ENCODE measurements at places on chromosomes 11 and 22.

DNA sequence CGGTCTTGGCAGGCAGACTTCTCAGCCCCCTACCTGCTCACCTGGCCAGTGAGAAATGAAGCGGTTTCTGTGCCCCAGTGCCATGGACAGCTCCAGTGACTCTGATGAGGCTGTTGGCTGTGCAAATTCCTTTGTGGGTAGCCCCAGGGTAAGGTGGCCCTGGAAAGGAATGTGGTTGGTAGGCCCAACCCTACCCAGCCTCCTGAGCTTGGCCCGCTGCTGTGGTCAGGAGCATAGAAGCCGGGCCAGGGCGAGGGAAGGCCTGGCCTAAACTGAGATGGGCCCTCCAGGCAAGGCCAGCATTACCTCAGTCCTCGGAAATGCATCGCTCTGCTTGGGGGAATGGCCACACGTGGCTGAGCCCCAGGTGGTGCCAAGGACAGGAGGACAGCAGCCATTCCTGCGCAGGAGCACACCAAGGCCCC lies 16.9 kb downstream of the DAGLA start:
- no peak for DNase-seq

GRCh38 chr22:31611061-31611760 lies 50.8 kb downstream of the PISD start:
- DNase-seq: no peak

GRCh38 chr11:64566042-64566914 lies 24.7 kb upstream of the SLC22A12 start:
- peak; percentile 58 for DNase-seq

DNA sequence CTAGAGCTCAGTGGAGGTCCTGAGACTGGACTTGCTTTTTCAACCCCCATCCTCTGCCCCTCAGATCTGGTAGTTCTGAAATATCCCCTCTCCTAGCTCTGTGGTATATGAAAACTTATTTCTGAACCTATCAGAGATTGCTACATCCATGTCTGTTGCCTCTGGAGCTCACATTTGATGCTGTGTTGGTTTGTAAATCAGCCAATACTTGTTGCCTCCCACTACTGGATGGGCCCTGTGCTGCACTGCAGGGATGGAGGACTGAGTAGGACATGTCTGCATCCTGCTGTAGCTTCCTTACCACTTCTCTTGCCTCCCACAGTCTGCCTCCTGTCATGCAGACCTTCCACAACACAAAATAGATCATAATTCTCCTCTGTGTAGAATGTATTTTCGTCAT lies 5.2 kb downstream of the OLFML1 start:
- DNase-seq: no peak

DNA sequence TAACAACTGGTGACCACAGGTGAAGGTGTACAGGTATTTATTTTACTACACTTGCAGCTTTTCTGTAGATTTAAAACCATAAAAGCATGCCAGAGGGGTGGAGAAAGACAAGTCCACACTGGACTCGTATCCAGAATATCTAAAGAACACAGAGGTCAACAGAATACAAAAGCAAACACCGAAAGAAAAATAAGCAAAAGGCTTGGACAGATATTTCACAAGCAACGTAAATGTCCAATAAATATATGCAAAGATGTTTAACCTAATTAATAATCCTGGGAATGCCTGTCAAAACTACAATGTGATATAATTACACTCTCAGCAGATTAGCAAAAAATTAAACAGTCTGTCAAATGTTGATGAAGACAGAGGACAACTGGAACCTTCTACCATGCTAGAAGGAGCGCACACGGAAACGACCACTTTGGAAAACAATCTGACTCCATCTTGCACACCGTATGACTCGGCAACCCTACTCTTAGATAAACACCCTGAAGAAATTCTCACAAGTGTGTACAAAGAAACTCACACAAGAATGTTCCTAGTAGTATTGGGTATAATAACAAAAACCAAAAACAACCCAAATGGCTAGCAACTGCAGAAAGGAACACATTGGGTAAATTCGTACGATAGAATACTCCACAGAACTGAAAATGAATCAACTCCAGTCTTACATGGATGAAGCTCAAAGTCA lies 27.2 kb downstream of the GNB1L start:
- DNase-seq: no peak

GRCh38 chr11:91927448-91927847 lies 297.2 kb upstream of the FAT3 start:
- no peak for DNase-seq

DNA sequence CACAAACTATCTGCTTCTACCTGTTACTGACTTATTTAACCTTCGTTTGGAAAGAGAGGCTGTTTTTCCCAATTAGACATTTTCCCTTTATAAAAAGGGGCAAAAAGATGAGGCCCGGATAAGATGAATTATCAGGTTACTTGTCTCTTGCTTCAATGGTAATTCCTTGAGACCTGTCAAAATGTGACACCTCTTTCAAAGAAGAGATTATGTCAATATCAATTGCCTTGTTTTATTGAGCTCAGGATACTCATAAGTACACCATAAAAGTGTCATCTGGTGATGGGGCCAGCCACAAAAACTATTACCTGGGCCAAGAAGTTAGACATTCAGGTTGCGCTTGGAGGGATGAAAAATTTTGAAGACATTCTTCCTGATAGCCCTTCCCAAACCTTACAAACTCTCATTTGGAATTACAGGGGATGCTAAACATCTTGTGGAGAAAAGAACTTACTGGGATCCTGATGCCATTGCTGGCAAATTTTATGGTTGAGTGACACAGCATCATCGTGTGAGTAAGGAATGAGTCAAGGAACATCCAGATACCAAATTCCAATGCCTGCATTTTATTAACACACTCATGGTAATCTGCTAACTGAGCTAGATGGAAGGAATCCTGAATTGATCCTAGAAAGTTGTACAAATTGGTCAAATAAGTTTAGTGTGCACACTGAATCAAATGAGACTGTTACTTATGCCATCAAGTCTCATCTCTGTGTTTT lies 1071.2 kb downstream of the LRRC4C start:
- no peak for DNase-seq

DNA sequence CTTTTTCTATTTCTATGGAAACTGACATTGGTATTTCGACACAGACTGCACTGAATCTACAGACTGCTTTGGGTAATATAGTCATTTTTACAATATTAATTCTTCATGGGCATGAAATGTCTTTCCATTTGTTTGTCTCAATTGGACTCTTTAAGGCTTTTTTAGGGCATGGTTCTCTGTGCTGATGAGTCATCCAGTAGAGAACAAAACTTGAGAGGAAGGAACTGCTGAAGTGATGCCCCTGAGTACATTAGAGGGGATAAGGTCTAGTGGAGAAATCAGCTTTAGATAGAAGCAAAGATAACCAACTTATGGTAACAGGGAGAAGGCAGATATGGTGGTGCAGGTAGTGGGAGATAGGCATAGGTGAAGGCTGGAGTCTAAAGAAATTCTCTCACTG lies 25.1 kb downstream of the TSG101 start:
- DNase-seq: no peak

- DNase-seq: no peak
Measured at GRCh38 chr22:29727131-29727523, 7.3 kb downstream of the CABP7 start.

DNA sequence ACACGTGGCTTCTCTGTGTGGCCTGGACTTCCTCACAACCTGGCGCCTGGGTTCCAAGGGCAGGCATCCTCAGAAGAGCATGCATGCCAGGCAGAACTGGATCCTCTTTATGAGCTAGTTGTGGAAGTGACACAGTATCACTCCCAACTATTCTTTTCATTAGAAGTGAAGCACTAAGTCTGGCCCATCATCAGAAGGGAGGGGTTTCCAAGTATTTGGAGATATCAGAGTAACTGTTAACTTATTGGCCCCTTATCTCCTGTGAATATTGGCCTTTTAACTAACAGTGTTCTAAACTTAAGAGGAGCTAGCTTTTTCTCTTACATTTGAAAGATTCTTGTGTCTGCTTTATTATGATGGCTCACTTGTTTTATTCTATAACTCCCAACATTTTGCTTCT lies 35.5 kb downstream of the FDX1 start:
- DNase-seq: no peak

GRCh38 chr11:123235117-123235655 lies 40.1 kb upstream of the CLMP start:
- DNase-seq: peak; percentile 50

- no peak for DNase-seq
Measured at GRCh38 chr11:67266449-67267187, at the start of gene GRK2. GRK2 (plus strand) TSS chr11:67266473; CDS start chr11:67266700, 227 bp downstream.

DNA sequence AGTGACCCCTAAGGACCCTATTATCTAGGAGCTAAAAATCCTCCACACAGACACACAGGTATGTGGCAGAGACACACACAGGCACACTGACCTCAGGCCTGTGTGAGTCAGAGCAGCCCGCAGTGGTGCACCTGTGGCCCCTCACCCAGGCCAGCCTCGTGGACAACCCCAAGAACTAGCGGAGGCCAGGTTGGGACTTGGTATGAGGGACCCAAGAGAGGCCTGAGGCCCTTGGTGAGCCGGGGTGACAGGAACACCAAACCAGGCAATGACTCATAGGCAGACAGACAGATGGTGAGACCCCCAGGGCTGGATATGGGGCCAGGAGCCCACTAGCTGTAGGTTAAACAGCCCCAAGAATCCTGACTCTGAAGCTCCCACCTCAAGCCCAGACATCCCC lies 6.0 kb downstream of the CASTOR1 start:
- no peak for DNase-seq

GRCh38 chr11:77993902-77994301 lies 566 bp downstream of the INTS4 start:
- no peak for DNase-seq

- DNase-seq: no peak
Measured at GRCh38 chr22:41092847-41093411, 537 bp downstream of the EP300 start.

DNA sequence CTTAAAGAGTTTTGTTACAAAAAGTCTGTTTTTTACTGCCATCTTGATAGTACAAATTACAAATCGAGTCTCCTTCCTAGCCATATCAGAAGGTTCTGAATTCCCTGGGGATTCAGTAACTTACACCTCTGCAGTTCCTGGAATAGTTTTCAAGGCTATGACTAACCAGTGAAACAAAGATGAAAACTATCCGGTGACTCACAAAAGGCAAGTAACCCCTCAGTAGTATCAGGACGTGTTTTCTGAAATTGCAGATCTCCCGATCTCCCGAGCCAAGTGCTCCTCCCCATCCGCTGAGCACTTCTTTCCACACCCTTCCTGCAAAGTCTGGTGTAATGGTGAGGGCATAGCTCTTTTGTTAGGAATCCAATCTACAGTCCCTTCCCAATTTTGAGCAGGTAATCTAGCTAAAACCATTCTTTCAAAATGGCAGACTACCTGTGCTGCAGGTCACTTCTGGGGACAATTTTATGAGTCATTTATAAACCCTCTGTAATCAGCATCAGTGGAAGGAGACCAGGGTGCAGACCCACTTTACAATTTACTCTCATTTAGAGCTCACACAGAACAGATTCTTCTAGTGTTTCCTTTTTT lies 7.7 kb downstream of the E2F8 start:
- DNase-seq: no peak

GRCh38 chr22:22825213-22825593 lies 62.4 kb upstream of the IGLL5 start:
- DNase-seq: no peak

DNA sequence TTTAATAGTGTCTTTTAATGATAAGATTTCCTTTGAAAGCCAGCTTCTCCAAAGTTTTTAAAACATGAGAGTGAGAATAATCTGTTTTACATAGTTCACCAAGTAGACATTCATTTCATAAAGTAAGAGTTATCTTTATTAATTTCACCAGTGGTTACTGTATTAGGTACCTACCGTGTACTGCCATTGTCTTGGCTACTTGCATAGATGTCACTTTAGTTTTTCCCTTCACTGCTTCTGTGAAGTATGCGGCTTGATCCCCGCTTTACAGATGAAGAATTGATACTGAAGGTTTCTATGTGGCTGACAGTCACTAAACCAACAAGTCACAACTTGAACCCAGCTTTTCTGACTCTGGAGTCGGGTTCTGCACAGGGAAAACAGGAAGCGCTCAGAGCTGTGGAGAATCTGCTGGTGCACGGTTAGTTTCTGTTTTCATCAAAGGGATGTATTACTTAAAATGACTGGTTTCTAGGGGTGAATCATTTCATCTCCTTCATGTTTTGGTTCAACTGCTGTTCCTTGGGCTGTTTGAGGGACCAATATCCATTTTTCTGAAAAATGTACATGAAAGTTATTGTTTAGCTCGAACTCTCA lies 39.3 kb upstream of the MYO18B start:
- no peak for DNase-seq

DNA sequence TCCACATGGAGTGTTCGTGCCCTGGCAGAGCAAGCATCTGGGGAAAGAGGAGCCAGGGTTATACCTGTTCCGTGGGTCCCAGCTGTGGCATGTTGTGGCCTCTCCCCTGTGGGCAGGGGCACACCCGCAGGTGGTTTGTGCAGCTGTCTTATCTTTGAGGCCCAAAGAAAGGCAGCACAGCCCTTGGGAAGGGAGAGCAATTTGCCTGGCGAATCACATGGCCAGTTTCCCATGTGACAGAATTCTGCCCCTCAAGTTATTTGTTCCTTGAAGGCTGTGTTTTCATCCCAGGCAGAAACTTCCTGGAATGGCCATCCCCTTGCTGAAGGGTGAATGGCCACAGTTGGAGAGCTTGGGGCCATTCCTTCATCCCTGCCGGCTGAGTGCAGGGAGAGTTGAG lies 16.4 kb upstream of the COX8A start:
- DNase-seq: no peak

DNA sequence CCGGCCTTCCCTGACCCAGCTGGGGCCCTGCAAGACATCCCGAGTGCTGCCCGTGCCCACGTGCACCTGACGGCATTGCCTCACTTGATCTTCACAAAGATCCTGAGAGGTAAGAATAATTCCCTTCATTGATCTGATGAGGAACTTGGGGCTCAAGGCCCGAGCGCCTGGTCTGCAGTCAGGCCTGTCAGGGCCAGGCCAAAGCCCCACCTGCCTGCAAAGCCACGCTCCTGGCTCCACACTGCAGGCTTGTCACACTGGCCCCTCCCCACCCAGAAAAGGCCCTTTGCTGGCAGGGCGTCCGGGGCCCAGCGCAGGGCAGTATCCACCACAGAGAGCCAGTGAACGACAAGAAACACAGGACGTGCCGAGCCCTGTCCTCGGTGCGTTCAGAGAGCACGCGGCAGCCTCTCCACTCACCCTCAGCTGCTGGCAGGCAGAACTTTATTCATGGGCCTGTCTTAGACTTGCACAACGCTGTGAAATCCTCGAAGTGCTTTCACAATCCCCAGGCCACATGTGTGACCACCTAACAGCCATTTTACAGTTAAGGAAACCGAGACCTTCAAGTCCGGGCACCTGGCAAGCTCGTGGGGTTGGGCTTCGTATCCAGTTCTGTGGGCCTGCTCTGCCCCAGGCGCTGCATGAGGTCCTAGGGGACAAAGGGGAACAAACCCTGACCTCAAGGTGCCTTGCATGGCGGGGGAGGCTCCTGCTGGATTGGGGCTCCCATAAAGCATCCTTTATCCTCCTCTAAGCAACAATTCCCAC lies 14.8 kb downstream of the KIAA0930 start:
- no peak for DNase-seq

GRCh38 chr22:48802576-48802975 lies 1025.1 kb downstream of the BRD1 start:
- no peak for DNase-seq
